Lung (tissue), 17 donors: ENCODE measurements at places on chromosomes 2 and 18. TPM values are rescaled to one million over a fixed set of nuclear protein-coding genes. Genes with fewer than 3 reads are reported as not detected.

LHCGR gene
- 0.06 TPM for polyA plus RNA-seq

MTA3 gene
- polyA plus RNA-seq, result 9.2 TPM

PLA2R1 gene
- 0.79 TPM for polyA plus RNA-seq

TRABD2A gene
- polyA plus RNA-seq, result 2.6 TPM

AMER3 gene
- polyA plus RNA-seq, result not detected

MBD2 gene
- polyA plus RNA-seq, result 36.8 TPM

HOXD10 gene
- not detected for polyA plus RNA-seq

HSBP1L1 gene
- 23.2 TPM for polyA plus RNA-seq
